ENCODE measurements at places on chromosomes 13 and 19.

- no peak for DNase-seq
These were observed 1.4 kb downstream of the MATK start for GRCh38 chr19:3784607-3785450.

DNA sequence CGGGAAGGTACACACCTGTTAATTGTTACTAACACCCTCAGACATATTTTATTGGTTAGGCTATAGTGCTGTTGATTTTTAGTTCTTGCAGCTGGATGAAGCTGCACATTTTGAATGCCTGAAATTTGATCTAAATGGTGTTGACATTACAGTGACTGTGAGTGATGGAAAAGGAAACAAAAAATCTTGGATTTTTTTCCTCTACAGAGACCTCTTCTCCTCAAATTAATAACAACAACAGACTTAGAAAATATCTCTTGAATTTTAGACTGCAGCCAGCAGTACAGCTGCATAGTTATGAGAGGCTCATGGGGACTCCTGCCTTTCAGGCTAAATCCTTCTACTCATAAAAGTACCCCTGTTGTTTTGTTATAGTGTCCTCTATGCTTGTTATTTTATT lies 500.5 kb upstream of the SPRY2 start:
- DNase-seq: no peak

DNA sequence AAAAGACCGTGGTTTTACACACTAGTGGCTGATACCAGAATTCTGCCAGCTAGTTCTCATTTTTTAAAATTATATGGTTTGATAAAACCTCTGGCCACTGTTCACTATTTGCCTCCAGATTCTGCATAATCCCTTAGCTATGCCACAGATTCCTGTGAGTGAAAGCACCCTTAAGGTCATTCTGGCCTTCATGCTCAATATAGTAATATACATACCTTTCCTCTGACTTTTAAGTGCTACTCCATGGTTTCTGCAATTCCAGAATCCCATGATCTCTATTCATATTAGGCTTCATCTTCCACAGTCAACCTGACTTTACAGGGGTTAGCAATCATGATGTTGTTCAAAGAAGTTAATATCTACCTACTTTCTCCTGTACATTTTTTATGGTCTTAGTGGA lies 274.1 kb upstream of the EDNRB start:
- DNase-seq: no peak

- no peak for DNase-seq
These were observed 373.1 kb downstream of the DIAPH3 start for GRCh38 chr13:59790626-59791025.

DNA sequence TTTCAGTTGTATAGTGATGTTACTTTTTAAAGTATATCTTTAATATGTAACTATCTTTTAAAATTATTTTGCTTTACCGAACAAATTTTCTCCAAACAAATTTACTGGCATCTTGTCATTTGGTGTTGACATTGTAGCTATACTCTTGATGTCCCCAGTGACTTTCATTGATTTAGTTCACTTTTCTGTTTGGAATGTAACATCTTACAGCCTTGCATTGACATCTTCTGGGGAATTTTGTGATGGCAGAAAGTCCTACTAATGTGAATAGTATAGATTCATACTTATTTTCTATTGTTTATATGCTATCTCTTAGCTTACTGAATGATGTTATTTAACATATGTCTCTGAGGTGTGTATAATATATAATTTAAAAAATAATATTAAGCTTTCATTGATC lies 800.9 kb upstream of the ATXN8OS start:
- DNase-seq: no peak

GRCh38 chr13:111486801-111487200 lies 166.4 kb downstream of the TEX29 start:
- DNase-seq: no peak

DNA sequence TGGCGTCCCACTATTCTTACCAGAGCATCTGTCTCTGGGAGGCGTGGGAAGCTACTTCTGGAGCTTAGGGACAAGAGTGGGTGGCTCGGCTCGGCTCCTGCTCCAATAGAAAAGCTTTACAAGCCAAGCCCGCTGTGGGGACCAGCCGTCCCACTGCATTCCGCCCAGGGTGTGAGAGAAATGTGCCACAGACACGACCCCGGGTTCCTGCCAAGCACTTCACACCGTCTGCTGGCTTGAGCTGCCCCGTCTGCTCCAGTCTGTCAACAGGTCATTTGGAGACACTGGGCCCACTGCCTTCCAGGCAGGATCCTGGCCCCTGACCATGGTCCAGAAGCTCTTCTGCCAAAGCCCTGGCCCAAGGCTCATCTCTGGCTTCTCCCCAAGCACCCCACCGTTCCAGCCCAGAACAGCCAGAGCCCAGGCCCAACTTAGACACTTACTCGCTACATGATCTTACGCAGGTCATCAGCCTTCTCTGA lies 6.5 kb upstream of the FKRP start:
- DNase-seq: no peak

DNA sequence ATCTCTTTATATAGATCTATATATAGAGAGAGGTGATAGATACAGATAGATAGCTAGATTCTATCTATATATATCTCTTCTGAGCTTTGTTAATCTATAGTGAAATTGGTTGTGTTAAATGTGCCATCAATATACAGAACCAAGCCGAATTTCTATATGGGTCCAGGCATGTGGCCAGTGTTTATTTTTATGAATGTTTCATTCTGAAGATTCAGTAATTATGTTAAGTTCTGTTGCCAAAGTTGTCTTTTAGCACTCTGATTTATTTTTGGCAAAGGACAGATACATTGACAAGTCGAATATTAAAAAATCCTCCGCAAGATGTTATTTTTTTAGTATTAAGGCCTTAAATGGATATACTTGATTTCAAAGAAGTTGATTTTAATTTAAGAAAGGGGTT lies 190.4 kb upstream of the HTR2A start:
- DNase-seq: no peak

DNA sequence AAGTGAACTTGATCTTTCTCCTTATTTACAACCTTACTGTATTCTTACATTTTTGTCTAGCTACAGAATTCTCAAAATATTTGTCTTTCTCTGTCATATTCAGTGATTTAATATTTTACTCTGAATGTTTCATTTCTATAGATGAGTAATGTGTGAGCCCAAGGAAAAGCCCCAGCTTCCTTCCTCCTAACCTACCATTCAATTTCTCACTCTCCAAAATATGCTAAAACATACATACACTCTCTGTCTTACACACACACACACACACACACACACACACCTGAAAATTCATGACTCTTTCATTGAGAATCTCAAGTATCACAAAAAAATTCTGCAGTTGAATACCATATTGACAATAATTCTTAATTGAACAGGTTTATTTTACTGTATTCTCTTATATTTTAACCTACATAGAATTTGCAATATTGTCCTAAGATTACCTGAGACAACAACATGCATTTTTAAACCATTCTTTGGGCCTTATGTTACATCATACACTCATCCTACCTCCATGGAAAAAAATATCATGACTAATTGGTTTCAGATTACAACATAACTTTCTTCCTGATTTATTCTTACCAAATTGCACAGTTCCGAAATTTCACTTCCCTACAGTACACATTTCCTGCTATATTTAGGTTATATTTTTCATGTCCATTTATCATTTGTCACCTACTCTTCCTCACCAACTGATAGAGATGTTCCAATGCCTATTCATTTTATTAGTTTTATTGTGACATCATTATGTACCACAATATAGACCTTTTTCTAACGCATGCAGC lies 1965.6 kb upstream of the PCDH20 start:
- DNase-seq: no peak

DNA sequence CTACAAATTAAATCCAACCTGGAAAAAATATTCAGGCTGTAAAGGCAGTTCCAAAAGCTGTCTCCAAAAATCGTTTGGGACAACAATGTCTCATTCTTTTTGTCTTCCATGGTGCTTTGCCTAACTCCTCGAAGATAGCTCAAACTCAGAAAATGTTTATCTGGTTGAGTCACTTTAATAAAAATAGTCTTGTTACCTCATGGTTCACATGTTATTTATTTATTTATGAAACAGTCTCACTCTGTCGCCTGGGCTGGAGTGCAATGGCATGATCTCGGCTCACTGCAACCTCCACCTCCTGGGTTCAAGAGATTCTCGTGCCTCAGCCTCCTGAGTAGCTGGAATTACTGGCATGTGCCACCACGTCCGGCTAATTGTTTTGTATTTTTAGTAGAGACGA lies 4.9 kb upstream of the BRD4 start:
- no peak for DNase-seq

- DNase-seq: no peak
These were observed 718.5 kb downstream of the EFNB2 start for GRCh38 chr13:105816994-105817393.

GRCh38 chr13:31930490-31930889 lies 101.1 kb upstream of the FRY start:
- DNase-seq: no peak

DNA sequence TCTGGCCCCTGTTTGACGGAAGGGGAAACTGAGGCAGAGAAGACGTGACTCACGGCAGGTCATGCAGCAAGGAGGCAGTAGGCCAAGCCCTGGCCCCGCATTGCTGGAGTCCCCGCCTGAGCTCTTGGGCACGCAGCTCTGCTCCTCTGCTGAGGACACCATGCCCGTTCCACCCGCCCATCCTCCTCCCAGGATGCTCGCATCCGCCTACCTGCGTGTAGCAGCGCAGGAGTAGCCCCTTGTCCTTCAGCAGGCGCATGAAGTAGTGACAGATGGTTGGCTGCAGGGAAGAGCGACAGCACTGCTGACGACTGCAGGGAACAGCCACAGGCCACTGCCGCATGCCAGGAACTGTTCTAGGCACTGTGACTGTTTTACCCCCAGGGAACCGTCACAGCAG lies 10.5 kb downstream of the SIRT2 start:
- no peak for DNase-seq

DNA sequence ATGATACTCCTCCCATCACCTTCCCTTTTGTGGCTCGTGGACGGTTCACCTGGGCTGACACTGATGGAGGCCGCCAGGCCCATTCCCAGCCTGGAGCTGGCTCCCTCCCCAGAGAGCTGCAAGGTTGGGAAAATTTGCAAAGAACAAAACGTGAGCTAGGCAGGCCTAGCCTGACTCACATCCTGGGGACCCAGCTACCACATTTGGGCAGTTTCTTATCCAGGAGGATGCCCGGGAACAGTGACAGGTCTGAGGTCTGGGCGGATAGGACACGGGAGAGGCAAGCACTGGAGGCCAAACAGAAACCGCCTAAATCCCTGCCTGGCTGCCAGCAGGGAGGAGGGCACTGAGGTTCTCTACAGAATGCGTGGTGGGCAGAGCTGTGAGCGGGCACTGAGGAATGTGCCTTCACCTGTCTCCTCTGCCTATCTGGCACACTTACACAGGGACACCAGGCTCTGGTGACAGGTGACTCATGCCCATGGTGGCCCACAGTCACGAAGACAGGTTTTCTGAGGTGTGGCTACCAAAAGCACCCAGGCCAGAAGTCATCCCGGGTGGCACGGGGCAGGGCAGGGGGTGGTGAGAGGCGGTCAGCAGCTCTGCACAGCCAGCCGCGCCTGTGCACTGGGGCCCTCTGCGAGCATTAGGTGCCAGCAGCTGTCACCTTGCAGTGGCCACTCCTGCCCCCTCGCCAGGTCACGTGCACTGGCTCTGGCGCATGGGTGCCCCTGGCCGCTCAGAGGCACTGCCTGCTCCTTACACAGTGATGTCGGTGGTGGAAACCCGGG lies 23.2 kb downstream of the SH3GL1 start:
- DNase-seq: no peak

DNA sequence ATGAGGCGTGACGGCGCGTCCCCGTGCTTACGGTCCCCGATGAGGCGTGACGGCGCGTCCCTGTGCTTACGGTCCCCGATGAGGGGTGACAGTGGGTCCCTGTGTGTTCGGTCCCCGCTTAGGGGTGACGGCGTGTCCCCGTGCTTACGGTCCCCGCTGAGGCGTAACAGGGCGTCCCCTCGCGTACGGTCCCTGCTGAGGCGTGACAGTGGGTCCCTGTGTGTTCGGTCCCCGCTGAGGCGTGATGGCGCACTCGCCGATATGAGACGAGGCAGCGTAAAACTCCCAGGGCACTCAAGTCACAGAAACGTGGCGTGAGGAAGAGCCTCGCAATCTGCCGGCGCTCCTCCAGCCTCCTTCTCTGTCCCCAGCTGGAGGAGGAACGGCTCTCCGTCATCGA lies 20.9 kb downstream of the CFAP97D2 start:
- no peak for DNase-seq
